Left lung (tissue), 14 donors: ENCODE measurements at places on chromosomes 4 and X.

DNA sequence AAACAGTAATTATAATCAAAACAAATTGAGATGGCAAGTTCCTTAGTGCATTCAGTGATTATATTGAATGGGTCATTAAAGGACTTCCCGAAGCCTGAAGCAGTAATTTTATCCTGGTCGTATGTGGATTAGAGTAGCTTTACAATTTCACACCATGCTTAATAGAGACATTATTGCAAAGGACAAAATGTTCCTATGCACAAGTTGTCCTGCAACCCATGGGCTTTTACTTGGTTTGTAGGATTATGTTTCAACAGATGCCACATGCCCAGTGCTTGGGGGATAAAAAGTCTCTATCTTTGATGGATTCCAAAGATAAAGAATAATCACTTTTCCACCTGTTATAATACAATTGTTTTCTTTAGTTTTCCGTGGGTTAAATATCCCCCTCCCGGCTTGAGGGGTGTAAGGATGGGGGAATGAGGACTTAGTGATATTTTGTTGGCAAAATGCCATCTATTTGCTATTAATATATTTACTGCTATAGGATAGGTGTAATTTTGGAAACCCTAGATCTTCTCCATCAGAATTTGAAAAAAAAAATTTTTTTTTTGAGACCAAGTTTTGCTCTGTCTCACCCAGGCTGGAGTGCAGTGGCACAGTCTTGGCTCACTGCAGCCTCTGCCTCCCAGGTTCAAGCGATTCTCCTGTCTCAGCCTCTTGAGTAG is 156.5 kb upstream of the ETNPPL start:
- no peak for DNase-seq

DNA sequence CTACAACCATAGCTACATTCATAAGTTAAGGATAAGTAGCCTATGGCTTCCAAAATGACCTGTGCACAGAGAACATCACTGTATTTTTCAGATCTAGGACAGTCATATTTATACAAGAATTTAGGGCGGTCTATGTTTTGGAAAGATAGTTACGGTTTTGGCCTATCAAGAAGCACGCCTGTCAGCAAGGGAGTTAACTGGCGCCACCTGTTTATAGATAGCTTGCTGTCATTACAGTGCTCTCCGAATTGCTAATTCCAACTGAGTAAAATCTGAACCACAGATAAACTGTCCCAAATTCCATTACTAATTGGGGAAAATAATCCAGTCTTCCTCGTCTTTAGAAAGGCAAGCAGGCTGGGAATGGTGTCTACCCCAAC is 646 bp downstream of the ABCB7 start:
- no peak for DNase-seq

- peak; percentile 7 for DNase-seq
These were observed 499.9 kb upstream of the AADAT start for GRCh38 chr4:170589597-170590191.

- DNase-seq: no peak
These were observed 2.7 kb downstream of the MAGEA1 start for GRCh38 chrX:153181822-153182221.

DNA sequence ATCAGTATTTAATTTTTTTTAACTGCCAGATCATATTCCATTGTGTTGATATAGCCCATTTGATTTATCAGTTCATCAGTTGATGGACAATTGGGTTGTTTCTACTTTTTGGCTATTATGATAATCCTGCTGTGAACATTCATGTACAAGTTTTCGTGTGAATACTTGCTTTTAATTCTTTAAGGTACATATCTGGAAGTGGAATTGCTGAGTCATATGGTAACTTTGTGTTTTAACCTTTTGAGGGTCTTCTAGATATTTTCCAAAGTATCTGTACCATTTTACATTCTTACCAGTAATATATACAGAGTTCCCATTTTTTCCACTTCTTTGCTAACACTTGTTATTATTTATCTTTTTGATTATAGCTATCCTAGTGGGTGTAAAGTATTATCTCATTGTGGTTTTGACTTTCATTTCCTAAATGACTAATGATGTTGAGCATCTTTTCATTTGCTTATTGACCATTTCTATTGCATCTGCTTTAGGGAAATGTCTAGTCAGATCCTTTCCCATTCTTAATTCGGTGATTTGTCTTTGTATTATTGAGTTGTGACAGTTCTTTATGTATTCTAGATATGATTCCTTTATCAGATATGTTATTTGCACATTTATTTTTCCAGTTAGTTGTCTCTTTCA is 75.2 kb upstream of the NUDT6 start:
- no peak for DNase-seq

DNA sequence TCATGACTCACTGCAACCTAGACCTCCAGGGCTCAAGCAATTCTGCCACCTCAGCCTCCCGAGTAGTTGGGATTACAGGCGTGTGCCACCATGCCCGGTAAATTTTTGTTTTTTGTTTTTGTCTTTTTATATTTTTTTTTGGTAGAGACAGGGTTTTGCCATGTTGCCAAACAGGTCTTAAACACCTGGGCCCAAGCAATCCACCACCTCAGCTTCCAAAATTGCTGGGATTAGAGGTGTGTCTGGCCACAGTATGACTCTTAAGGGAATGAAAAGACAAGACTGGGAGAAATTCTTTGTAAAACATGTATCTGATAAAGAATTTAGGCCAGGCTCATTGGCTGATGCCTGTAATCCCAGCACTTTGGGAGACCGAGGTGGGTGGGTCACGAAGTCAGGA is 29.2 kb upstream of the PDGFRA start:
- DNase-seq: no peak

GRCh38 chr4:182683661-182684060 is 233.5 kb downstream of the DCTD start:
- no peak for DNase-seq

GRCh38 chr4:73576381-73576780 is 43.9 kb downstream of the RASSF6 start:
- no peak for DNase-seq

- peak; percentile 61 for DNase-seq
These were observed at the start of gene KLF8 for GRCh38 chrX:56232221-56233082. Gene KLF8, plus strand, starts transcription at chrX:56232356. Its CDS starts 979 bp downstream, at chrX:56233335.

DNA sequence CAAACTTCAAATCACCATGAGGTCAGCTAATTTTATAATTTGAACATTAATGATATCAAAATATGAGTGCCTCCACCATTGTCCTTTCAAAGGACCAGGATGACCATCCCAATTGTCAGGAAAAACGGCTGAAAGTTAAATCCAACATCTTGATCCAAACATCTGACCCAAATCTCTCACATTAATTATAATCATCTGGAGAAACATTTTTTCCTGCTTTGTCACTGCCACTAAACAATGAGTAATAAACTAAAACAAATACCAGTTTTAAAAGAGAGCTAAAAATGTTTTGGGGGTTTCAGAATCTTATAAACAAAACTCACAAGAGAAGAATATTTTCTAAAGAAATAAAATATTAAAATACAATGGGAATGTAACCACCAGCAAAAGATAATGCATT is 45.7 kb upstream of the NDST4 start:
- no peak for DNase-seq

DNA sequence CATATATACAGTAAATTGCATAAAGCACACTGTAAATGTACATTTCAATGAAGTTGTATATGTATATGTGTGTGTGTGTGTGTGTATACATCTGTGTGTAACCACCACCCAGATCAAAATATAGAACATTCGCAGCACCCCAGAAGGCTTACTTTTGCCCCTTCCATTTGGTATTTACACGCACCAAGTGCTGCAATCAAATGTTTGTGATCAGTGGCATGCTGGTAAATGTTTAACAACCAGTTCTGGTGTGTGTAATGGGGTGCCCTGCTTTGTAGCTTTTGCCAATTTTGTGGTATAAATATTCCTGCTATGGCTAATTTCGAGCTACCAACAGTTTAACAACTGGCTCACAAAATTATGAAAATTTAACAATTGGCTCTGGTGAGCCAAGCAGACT is 101.3 kb downstream of the RTL5 start:
- no peak for DNase-seq
